ENCODE measurements at places on chromosomes 2 and 18.

DNA sequence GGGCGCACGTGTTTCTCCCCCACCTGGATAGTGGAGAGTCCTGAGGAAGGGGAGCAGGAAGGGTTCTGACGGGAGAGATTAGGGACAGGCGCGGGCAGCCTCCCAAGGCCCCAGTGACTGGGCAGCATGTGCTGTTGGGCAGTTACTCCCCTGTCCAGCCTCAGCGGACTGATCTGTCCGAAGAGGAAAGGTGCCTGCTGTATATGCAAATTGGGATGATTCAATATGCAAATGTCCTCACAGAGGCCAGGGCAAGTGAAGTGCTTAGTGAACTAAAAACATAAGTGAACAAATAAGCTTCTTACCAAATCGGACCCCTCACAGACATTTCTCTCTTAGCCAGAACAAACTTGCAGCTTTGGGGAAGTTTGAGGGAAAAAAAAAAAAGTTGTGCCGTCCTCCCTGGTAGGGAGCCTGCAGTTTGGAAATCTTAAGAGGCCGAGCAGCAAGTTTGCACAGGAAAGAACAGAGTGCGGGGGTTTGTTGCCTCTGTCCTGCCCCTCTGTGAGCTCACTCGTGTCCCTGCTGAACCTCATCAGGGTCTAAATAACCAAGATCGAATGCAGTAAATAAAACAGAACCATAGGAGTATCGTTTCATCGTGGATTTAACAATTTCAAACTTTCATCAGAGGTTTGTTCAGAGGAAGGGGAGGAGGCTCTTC lies 141.4 kb downstream of the KCTD1 start:
- no peak for DNase-seq

DNA sequence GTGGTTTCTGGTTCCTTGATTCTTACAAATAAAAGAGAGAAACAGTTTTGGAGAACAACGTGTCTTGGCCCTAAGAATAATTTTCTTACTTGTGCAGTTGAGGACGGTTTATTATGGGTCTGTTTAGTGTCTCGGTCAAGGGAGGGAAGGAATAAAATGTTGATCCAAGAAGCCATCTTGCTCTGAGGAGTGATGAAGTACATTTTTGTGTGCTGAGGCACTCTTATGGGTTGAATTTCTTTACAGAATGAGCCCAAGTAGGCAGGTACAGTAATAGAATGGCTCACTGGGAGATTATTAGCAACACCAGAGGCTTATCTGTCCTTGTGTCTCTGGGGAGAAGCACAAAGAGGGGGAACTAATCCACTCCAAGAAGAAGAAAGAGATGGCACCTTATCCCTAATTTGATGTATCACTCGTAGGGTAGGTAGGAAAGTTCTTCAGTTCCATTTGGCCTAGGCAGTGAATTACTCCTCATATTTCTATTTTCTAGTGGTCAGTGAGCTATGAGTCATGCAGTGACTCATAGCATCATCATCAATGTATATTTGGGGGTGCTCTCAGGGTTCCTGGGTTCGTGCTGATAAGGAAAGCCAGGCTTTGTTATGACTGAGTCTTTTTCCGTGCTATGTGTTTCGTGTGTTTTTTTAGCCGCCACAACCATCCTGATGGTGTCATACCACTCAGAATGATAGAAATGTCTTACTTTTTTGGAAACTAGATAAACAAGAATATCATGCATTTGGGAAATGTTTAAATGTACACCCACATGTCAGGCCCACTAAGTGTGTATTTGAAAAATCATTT lies 250.1 kb upstream of the CTAGE1 start:
- peak; percentile 99 for DNase-seq

GRCh38 chr2:144027593-144027992 lies 492.3 kb downstream of the ZEB2 start:
- DNase-seq: no peak

GRCh38 chr18:79784071-79784913 lies 13.4 kb upstream of the KCNG2 start:
- no peak for DNase-seq

- DNase-seq: no peak
Measured at GRCh38 chr2:157439824-157440186, 4.1 kb downstream of the CYTIP start.

DNA sequence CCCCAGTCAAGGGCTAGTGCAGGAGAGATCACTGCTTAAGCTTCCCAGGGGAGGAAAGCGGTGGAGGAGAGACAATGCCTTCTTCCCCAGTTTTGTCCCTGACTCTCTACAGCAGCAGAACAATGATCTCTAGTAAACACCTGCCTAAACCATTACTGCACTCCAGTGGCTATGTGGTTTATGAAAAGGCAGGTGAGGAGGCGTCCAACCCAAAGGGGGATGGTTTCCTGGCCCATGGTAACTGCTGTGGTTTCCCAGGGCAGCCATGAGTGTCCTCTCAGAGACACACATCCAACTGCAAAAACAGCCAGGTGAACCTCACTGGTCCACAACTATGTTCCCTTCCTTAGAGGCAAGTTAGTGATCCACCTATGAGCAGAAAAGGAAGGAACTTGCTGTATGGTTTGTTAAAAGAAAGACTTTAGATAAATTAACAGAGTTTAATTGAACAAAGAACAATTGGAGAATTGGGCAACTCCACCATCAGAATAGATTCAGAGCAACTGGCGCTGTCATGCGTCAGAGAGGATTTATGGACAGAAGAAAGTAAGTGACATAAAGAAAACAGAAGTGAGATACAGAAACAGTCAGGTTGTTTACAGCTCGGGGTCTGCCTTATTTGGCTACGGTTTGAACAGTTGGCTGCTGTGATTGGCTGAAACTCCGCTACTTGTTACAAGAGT lies 4.8 kb upstream of the TTC39C start:
- DNase-seq: no peak

DNA sequence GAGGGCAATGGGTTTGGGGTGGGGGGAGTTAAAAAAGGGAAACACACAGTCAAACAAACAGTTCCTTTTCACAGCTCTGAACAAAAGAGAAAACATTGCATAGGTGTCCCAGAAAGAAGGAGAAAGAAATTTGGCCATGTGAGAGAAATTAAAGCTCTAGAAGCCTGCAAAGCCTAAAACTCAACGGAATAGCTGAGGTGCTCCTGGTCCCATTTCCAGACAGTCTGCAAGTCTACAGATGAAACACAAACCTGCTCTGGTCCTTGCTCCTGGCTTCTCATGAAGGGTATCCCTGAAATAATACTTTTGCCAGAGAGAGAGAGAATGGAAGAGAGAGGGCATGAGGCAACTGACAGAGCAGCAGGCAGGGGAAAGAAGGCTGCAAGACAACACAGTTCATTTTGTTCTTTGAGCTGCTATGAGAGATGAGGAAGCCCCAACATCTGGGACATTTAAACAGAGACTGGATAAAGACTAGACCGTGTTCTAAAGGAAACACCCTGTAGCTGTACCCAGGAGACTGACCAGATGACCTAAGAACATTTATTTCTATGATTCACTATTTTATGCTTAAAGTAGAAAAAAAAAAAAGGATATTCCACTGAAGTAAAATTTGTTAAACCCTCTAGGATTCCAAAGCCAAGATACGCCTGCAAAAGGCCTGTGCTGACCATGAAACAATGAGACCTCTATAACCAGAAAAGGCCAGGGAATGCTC lies 57.3 kb upstream of the CYP26B1 start:
- peak; percentile 63 for DNase-seq

- no peak for DNase-seq
Measured at GRCh38 chr2:214801068-214801467, 8.4 kb downstream of the BARD1 start.

DNA sequence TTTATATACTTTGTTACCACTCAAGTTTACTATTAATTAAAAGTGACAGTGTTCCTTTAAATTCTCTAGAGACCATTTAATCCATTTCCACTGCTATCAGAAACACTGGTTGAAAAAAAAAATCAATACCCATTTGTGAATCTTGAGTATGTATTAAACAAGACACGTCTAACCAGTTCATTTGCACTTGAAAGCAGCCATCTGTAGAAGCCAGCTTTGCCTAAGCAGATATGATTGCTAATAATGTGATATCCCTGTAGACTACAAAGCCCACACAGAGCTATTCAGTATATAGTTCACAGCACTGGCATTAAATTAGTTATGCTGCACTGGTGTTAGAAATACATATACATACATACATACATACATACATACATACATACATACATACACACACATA lies 111.8 kb upstream of the SP3 start:
- no peak for DNase-seq

DNA sequence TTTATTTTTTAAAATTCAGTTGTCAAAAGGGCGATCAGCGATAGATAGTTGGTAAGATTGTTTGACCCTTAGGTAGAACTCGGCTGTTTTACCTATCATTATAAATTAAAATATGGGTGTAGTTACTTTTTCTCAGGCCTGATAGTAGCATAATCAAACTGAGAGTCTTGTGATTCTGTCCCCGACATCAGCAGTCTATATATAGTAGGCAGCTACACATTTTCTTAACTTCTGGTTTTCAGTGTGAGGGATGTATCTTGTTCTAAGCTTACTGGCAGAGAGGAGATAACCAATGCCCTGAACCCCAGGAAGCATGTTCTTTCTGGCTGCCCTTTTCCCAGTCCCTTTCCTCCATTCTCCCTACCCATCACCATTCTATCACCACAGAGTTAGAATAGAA lies 56.6 kb downstream of the XRCC5 start:
- no peak for DNase-seq

DNA sequence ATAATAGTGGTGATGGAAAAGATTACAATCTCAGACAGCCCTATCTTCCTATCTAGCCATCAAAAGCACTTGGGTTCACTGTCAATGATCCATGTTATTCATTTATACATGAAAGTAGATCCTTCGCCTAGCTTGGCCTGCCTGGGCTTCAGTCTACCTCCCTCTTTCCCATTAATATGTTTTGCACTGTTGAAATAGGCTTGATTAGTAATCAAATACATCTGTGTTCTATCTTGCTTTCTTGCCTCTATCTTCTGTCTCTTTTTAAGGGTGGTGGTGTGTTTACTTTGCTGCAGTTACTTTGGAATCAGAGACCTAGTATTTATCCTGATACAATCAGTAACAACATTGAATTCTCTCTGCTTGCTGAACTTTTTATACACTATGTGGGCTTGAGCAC lies 521.2 kb downstream of the TNS1 start:
- no peak for DNase-seq

GRCh38 chr2:9690252-9690651 lies 59.5 kb upstream of the YWHAQ start:
- DNase-seq: no peak

GRCh38 chr2:143000599-143000998 lies 123.1 kb downstream of the KYNU start:
- no peak for DNase-seq

GRCh38 chr2:55010149-55010591 lies 40.1 kb downstream of the RTN4 start:
- peak; percentile 52 for DNase-seq

DNA sequence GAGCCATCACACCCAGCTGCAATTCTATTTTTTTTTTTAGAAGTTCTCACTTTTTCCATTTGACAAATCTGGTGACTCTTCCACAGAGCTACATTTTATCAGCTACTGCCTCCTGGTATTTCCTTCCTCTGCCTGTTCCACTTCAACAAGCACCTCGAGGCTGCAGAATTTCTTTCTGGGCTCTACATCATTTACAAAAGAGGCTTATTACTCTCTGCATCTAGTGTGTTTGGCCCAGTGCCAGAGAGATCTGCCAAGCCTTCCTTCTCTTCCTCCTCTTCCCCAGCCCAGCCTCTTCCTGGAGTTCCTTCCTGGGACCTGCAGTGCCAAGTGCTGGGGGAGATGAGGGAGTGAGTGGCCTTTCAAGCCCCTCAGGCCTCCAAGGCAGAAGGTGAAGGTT lies 119.6 kb upstream of the ITGA6 start:
- peak; percentile 25 for DNase-seq

GRCh38 chr2:101149241-101150192 lies 1.7 kb downstream of the TBC1D8 start:
- DNase-seq: no peak

GRCh38 chr18:21163647-21164547 lies 52.3 kb upstream of the ROCK1 start:
- peak; percentile 94 for DNase-seq

DNA sequence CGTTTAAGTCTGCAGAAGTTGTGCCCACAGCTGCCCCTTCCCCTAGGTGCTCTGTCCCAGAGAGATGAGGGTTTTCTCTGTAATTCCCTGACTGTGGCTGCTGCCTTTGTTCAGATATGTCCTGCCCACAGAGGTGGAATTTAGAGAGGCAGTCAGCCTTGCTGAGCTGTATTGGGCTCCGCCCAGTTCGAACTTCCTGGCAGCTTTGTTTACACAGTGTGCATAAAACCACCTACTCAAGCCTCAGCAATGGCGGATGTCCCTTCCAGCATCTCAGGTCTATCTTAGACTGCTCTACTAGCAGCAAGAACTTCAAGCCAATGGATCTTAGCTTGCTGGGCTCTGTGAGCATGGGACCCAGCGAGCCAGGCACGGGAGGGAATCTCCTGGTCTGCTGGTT lies 48.1 kb downstream of the LHCGR start:
- DNase-seq: peak; percentile 50

GRCh38 chr2:85053802-85054201 lies 79.4 kb upstream of the TCF7L1 start:
- peak; percentile 40 for DNase-seq

- DNase-seq: peak; percentile 73
Measured at GRCh38 chr2:230691005-230691647, 21.5 kb upstream of the CAB39 start.

DNA sequence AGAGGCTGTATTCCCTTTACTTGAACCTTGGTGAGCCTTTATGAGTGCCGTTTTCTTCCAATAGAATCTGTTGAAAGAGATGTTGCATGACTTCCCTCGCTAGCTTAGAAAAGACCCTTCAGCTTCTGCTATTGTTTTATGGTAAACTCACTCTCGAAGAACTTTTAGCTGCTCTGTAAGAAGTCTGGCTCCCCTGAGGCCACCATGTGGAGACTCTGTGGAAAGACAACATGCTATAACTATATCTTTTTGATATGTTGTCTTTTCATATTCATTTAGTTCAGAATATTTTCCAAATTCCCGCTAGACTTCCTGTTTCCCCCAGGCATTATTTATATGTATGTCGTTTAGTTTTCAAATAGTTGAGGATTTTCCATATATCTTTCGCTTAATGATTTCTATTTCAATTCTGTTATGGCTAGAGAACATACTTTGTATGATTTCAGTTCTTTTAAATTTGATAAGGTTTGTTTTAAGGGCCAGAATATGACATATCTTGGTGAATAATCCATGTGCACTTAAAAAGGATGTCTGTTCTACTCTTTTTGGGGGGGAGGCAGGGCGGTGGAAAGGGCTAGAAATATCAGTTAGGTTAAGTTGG lies 64.1 kb downstream of the PTPN4 start:
- DNase-seq: peak; percentile 61

DNA sequence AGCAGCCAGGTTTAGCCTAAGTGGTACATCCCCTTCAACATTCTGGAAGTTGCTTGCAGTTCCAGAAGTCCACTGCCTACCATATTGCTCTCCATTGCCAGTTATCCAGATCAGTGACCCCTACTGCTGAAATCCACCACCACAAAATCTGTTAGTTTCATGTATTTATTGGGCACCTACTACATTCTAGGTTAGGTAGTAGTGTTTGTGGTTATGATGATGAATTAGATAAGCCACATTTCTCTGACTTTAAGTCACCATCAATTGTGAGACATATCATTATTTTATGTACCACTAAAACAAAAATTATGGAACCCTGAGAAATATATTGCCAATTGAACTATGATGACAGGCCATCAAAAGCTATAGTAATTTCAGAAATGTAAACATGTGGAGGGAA lies 139.5 kb upstream of the PKDCC start:
- no peak for DNase-seq

- DNase-seq: no peak
Measured at GRCh38 chr2:200243441-200243840, 63.1 kb upstream of the SPATS2L start.

- DNase-seq: peak; percentile 51
Measured at GRCh38 chr2:163601377-163601776, 134.4 kb downstream of the FIGN start.
